ENCODE measurements at places on chromosomes 13 and 19.
A peak's percentile ranks its signal among the peaks of the same experiment; 100 is the strongest.

- no peak for DNase-seq
Measured at GRCh38 chr13:110347535-110348308, 40.6 kb downstream of the COL4A2 start.

DNA sequence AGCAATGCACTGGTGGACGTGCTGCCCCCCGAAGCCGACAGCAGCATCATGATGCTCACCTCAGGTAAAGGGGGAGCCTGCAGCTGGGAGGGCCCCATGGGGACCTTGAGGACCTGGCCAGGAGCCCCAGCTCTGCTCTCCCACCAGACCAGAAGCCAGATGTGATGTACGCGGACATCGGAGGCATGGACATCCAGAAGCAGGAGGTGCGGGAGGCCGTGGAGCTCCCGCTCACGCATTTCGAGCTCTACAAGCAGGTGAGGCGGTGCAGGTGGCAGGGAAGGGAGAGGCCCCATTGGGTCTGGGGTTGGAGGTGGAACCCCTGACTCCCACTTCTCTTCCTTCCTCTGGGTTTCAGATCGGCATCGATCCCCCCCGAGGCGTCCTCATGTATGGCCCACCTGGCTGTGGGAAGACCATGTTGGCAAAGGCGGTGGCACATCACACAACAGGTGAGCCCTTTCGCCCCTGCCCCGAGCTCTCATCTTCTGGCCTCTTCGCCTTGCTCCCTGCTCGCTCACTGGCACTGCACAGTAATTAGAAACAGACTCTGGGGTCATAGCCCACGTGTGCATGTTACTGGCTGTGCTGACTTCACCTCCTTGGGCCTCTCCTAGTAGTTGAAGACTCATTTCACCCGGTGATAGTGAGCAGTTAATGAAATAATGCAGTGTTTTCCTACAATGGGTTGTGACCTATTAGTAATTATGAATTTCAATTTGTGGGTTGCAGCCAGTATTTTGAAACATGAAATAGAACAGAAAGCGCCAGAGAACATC is 3.6 kb downstream of the PSMC4 start:
- no peak for DNase-seq

GRCh38 chr13:26010487-26011207 is 41.2 kb downstream of the SHISA2 start:
- DNase-seq, result no peak

GRCh38 chr13:109667807-109668291 is 118.5 kb downstream of the IRS2 start:
- DNase-seq, result peak; percentile 15

DNA sequence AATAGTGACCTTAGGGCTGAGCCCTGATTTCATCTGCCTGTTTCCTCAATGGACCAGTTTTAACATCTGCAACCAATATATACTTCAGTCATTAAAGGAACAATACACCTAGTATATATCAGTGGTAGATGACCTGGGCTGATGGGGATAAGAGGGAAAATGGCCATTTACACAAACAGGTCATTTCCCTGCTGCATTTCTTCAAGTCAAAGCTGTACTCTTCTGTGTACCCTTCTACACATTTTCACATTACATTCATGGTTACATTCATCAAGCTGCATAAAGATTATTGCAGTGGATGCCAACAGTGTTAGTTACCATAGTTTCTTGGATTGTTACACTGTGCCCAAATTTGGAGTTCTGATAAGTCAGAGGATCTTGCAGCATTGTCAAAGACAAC is 81.2 kb upstream of the RAP2A start:
- no peak for DNase-seq

DNA sequence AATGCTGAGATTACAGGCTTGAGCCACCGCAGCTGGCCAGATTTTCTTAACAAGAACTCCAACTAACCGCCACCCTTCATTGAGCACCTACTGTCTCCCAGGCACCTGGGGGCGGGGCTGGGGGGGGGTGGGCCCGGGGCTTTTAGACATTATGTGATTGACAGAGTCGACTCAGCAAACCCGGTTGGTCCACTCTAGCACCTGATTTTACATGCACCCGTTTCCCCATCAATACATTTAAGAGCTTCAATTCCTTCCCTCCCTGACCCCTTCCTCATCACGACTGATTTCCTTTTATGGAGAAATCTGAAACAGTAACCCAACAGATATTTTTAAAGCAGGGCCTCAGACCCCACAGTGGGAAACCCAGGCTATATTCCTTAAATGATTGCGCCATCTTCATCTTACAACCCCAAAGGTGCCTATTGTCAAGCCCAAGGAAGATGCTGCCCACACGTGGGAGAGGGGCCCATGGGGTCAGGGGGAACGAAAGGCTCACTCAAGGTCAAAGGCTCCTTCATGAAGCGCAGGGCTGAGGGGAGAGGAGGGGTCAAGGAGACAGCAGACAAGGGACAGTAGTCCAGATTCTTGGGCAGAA is 1.8 kb downstream of the INSR start:
- DNase-seq, result no peak

Data from right lung (tissue), 10 donors.